ENCODE measurements at places on chromosomes 7 and 10.

DNA sequence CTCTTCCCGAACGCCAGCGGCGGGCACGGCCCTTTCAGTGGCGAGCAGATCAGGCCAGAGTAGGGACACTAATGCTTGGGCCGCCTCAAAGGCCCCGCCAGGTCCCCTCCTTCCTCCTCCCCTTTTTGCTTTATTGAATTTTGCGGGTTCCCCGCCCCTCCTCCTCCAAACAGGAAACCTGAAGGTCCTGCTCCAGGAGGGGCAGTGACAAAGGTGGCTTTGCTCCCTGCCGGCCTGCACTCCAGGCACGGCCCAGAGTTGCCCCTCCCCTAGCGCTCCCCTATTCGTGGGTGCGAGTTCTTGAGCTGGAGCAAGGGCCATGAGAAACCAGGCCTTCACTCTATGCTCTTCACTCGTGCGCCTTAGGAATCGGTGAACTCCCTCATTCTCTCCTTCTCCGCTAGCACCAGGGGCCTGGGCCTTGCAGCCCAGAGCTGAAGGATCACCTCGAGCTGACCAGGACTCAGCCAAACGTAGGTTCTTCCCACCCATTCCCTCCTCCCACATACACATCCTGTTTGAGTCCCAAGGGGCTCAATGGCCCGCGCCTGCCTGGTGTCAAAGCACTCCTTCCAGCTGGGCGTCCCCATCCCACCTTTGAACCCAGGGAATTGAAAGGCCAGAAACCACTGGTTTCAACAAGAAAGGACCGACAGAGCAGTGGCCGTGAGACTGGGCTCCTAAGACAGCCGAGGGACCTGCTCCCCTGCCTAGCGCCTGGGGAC, 619 bp upstream of the HOXA6 start:
- DNase-seq = no peak

DNA sequence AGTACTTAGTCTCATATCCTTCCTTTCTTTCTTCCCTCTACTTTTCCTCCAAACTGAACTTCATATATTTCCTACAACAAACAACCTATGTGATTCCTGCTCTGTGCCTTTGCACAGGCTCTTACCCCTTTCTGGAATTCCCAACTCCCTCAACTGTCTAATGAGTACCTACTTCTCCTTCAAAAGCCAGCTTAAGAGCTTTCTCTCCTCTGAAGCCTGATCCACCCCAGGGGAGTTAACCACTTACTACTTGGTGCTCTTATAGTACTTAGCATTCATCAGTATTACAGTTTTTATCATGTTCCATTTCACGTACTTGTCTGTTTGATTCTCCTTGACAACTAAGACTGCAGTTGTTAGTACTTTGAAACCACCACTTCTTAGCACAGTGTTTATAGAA, 246.1 kb downstream of the LRRTM3 start:
- DNase-seq = no peak

GRCh38 chr10:1035201-1035600, 9.5 kb upstream of the IDI2 start:
- DNase-seq = no peak

DNA sequence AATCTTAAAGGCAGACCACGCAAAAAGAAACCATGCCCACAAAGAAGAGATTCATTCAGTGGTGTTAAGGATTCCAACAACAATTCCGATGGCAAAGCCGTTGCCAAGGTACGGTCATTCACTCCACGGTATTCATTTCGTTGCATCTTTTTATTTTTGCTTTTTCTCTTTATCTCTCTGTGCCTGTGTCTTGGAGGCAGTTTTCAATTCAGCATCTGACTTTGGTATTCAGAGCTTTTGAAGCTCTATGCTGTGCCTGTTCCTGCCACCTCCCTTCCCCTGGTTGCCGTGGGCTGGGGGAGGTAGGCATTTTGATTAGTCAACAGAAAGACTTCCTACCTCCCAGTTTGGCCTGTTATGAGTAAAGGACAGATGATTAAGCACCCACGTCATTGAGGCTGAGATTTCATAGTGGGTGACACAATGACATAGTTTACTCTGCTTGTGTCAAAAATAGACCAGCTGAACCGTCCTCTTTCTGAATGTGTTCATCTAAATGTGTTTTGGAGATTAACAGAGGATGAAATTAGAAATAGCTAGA, 149.5 kb downstream of the ARID5B start:
- DNase-seq = no peak

DNA sequence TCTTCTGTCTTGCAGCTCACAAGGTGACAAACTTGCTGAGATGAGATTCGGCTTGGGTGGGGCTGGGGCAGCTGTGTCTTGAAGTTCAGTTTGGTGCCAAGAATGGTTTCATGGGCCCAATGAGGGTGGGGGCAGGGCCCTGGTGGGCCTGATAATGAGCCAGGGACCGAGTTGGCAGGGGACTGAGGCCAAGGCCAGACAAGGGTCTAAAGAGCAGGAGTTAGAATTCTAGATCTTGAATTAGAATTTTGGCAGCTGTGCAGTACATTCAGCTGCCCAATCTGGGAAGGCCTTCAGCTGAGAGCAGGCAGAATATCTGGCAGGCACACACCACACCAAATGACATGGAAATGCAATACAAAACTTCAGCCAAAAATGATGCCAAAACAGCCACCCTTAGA, 1.5 kb upstream of the JAZF1 start:
- peak; percentile 97 for DNase-seq

GRCh38 chr7:42344198-42344755, 107.3 kb upstream of the GLI3 start:
- no peak for DNase-seq

DNA sequence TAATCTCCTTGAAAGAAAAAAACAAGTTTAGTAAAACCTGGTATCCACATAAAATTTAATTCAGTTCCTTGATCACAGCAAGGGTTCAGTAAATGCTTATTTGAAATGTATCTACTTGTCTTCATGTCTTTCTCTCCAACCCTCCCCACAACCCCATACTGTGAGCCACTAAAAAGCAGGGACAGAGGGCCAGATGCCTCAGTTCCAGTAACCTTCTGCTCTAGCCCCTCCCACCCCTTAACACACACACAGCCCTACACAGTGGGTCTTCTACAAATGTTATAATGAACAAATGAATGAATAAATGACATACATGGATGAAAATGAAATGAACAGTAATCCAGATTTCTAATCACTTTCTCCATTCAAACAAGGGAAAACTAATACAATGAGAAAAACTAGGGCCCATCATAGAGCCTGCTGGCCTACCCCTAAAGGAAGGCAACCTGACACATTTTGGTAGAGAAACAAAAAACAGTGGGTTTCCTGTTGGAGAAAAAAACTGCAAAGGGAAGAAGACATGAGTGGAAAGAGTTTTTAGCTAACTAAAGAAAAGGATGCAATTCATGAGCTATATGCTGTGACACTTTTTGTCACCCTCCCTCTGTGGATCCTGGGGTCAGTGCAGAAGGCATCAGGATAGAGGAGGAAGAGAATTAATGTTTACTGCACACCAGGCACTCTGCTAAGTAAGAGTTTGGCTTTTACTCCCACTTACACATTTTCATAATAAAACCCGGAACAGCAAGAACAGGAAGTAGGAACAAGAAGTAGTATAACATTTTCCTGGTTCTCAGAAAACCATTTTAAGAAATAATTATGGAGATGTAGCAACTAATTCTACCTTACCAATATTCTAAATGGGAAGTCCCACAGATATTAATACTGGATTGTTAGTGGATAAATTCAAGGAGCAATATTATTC, 38.1 kb downstream of the ELMO1 start:
- no peak for DNase-seq

DNA sequence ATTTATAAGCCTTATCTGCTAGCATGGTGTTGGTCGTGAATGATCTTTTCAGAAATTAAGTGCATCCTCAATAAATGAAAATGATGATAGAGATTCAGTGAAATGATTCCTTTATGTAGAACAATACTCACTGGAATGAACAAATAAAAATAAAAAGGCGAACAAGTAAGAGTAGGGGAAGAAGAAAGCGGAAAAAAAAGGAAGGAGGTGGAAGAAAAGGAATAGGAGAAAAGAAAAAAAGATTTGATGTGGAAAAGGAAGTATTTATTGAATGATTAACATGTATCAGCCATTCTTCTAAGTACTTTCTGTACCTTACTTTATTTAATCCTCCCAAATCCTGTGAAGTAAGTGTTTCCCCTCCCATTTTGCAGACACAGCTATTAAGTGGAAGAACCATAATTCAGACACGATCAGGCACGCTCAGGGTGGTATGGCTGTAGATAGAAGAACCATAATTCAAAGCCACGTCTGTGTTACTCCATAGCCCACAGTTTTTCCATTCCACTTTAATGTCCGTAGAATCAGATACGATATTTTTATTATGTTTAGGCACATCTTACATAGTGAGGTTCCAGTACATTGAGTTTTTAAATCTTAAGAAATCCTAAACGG, 156.2 kb upstream of the LAMB4 start:
- no peak for DNase-seq

DNA sequence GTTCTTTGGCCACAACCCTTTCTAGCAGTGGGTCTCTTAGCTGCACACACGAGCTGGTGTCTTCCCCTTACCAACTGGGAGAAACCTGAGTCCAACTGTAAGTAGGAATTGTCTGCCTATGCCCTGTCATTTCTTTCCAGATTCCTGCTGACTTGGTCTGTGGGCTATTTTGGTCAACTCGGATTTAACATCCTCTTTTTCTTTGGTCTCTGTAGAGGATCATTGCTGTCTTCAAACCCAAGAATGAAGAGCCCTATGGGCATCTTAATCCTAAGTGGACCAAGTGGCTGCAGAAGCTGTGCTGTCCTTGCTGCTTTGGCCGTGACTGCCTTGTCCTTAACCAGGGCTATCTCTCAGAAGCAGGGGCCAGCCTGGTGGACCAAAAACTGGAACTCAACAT, 10.3 kb downstream of the PI4K2A start:
- DNase-seq = no peak

DNA sequence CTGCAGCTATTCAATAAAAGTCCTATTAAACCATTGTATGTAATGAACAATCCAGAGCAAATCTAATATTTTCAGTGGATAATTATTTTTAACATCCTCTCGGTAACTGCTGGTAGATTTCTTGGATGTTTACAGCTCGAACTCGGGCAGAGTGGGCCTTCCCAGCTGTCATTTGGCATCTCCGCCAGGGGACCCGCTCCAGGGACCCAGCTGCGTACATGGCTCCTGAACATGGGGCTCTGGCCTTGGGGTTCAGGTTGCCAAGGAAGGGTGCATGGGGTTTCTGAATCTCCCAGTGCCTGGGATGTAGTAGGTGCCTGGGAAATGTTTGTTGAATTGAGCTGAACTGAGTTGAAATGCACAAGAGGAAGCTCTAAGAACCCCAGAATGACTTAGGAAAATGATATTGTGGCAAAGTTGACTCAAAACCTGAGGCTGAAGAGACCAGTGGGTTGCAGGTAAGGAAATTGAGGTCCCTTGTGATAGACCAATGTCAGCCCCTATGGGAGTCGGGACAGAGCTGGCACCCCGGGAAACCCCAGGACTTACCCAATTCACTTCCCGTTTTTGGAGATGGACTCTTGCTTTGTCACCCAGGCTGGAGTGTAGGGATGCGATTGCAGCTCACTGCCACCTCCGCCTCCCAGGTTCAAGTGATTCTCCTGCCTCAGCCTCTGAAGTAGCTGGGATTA, 228.4 kb downstream of the CUX1 start:
- DNase-seq = no peak

GRCh38 chr7:133355325-133355708, 102.4 kb downstream of the EXOC4 start:
- no peak for DNase-seq

DNA sequence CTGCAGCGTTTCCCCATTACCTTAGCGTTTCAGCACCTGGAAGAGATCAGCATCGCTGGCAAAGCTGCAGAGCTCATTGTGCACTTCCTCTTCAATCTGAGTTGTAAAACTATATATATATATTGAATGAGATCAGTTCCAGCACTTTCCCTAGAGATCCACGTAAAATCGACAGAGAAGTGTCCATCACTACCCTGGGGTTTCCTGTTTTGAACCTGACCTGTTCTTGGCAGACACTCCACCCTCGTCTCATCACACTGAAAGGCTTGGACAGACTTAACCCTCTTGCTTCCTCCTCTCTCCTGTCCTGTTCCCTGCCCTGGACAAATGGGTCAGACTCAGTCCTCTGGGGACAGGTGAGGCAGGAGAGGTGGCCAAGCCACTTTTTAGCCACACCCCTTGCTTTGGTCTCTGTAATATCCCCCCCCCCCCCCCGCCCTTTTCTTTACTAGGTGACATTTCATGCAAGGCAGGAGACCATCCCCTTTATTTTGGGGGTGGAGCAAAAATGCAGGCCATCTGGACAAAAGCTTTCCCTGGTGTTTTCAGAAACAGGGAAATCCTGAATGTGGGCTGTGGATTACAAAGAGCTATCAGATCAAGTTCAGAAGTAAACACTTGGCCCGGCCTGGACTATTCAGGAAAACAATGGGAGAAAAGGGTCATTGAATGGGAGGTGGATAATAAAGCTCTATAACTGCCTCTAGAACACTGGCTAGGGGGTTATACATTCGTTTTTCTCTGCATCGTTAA, 83.7 kb upstream of the KDM7A start:
- no peak for DNase-seq

DNA sequence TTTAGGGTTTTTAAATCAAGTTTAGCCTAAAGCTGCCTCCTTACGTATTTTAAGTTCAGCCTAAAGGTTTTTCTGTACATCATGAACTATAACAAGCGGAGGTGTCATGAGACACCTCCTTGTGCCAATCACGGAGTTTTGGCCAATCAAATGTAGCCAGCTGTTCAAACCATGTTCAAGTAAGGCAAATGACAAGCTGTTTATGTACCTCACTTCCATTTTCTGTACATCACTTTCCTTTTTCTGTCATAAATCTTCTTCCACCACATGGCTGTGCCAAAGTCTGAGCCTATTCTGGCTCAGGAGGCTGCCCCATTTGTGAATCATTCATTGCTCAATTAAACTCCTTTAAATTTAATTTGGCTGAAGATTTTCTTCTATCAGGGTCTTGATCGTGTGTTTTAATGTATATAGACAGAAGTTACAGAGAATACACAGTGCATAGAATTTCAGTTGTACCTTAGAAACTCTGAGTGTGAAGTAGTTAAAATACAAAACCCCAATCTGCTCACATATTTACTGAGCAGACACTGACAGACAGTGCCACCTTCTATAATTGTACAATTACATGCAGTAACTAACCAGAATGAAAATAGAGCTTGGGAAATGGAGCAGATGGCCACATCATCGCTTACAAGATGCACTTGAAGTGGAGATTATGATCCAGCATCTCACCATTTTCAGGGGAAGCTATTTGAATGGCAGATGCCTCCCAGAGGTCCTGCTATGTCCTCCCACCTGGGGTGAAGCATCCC, 76.9 kb upstream of the LANCL2 start:
- no peak for DNase-seq

- DNase-seq = no peak
Measured at GRCh38 chr7:134709197-134709596, 62.5 kb downstream of the BPGM start.

GRCh38 chr7:102284399-102284798, 2.3 kb upstream of the SH2B2 start:
- DNase-seq = no peak

- no peak for DNase-seq
Measured at GRCh38 chr10:47277352-47278151, 22.4 kb upstream of the GDF10 start.

All from hematopoietic multipotent progenitor cell treated with erythropoietin and hydrocortisone succinate and interleukin-3 and kit ligand, for 15 days (in vitro differentiated cells).